Activated T-helper 17 cell treated with anti-CD3 and anti-CD28 coated beads, Interleukin-2, amount 50 U/mL, for 72 hours (primary cell): ENCODE measurements at places on chromosomes 1 and 21.
A peak's percentile ranks its signal among the peaks of the same experiment; 100 is the strongest.

GRCh38 chr1:96741335-96741734 is 19.8 kb downstream of the PTBP2 start:
- no peak for ATAC-seq

DNA sequence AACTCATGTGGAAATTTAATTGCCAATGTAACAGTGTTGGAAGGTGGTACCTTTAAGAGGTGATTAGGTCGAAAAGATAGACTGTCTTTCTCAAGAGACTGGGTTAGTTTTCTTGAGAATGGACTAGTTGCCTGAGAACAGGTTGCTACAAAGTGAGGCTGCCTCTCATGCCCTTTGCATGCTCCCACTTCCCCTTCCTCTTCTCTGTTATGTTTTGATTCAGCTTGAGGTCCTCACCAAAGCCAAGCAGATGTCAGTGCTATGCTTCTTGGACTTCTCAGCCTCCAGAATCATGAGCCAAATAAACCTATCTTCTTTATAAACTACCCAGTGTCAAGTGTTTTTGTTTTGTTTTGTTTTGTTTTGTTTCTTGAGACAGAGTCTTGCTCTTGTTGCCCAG is 187.0 kb upstream of the RUNX1 start:
- peak; percentile 70 for ATAC-seq

DNA sequence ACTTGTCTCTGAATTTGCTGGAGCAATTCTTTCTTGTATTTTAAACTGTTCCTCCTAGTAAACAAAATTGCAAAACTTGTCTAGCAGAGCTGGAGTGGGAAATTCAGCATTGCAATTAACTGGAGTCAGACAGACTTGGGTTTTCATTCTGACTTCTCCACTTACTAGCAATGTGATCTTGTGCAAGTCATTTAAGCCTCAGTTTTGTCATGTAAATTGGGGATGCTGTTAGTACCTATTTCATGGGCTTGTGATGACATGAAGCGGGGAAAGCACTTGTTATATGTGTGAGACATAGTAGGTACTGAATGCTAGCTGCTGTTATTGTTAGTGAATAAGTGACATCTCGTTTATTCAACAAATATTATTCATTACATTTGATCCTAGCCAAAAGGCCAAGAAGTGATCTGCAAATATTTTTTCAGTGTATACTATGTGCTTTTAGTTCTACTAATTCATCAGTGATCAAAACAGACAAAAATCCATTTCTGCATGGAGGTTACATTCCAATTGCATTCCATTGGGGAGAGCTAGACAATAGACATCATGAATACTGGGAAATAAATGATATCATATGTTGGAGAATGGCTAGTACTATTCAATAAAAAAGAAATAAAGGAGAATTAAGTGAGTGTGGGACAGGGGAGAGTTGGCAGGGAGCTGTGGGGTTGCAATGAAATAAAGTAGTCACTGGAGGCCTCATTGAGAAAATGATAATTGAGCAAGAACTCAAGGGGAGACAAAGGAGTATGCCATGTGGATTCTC is 47.1 kb downstream of the CACHD1 start:
- ATAC-seq, result no peak

DNA sequence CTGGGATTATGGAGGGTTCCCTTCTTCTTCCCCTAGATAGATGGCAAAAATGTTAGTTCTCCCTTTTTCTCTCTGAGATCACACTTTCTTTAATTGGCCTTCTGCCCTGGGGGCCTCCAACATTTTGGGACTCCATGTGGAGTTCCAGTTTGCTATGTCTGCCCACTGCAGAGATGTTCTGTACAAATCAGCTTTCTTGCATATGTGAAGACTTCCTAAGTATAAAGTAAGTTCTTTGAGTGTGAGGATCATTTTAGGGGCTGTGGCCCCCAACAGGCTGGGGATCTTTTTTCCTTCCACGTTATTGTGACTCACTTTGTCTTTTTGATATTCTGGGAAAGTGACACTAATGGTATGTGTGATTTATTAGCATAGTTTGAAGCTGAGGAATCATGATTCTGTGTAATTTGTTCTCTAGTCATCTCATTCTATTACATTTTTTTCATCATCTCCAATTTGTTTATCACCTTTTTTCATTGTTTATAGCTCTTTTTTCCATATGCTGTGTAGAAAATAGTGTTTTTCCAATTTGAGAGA is 48.2 kb downstream of the HHAT start:
- no peak for ATAC-seq

- peak; percentile 83 for ATAC-seq
Observed at GRCh38 chr1:202184750-202185460, 8.7 kb upstream of the LGR6 start.

GRCh38 chr1:3816331-3817137 is 20.2 kb upstream of the LRRC47 start:
- ATAC-seq, result no peak
